ENCODE measurements at places on chromosomes 6 and 20. TPM values are rescaled to one million over a fixed set of nuclear protein-coding genes. Genes with fewer than 3 reads are reported as not detected.

The JPH2 gene
- polyA plus RNA-seq, result 0.23 TPM

The DEFB132 gene
- 0.06 TPM for polyA plus RNA-seq

DNA sequence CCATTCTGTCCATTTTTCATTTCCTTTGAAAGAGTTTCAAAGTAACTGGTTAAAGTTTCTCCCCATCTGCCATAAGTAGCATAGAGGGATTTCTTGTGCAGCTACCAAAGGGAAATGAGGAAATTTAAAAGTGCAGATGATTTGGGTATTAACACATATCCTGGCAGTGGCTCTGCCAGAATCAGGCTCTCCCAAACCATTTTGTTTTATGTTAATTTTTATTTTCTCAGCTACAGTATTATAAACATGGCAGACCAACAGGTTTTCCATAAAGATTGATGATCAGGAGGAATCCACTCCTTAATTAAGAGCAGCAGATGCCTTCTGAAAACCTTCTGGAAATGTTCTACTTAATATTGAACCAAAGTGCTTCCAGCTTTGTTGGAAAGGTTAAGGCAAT lies 13.9 kb downstream of the PLCB4 start:
- no peak for DNase-seq

GRCh38 chr6:32604434-32604877 lies 14.8 kb upstream of the HLA-DRB1 start:
- no peak for DNase-seq

The SRSF12 gene
- not detected for polyA plus RNA-seq

The SLC35D3 gene
- polyA plus RNA-seq, result not detected

The TGM3 gene
- 3.0 TPM for polyA plus RNA-seq

- no peak for DNase-seq
These were observed 284.9 kb upstream of the NRSN1 start for GRCh38 chr6:23841116-23841515.

The BPIFA1 gene
- not detected for polyA plus RNA-seq

DNA sequence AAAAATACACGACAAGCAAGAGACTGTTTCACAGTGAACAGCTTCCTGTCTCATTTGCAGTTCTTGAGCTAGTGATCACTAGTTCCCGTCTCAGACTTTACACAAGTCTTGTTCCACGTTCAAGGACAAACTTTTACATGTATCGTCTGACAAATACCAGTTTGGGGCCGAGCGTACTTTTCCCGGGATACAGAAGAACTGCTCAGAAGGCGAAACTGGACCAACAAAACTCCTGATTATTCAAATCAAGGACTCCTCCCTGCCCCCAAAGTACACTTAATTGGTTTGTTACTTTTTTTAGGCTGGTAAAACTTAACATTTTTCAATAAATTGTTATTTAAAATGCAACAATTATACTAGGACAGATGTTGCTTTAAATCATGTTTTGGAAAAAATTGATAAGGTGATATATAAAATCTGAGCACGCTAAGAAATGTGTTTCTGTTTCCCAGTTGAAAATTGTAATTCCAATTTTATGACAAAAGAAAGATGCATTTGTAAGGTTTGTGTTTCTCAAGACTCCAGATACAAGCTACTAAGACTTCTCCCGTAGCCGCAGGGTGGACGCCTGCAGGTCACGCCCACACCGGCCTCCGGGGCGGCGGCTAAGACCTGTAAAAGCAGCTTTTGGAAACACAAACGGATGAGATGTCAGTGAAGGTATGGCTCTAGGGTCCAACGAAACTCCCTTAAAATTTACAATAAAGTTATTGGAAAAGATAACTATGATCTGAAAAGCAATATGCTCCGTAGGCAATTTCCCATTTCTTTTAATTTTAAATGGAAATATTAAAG lies 16.8 kb upstream of the TCFL5 start:
- no peak for DNase-seq

DNA sequence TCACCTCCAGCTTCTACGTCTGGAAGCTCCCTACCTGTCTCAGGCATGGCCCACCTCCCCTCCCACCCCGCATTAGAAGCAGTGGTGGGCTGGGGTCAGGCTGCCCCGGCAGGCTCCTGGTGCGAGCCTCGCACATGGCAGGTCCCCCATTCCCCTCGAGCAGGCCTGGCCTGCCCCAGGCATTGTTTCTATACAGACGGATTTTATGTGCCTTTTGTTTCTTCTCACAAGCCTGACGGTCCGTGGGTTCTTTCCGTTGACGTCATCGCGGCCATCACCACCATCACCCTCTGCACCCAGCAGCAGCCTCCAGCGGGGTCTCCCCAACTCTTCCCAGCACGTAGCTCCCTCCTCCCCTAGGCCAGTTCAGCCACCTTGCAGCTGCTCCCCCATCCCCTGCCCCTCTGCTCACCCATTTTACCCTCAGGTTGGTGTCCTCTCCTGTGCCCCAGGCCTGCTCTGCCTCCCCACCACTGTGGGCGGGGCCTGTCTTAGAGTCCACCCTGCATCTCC lies 4.6 kb downstream of the CST7 start:
- peak; percentile 60 for DNase-seq

Measured in sigmoid colon (tissue), 7 donors.